NCI-H1436 treated with DMSO at 0.1 percent for 48 hours (cell line): ENCODE measurements at places on chromosomes 1 and 21.

DNA sequence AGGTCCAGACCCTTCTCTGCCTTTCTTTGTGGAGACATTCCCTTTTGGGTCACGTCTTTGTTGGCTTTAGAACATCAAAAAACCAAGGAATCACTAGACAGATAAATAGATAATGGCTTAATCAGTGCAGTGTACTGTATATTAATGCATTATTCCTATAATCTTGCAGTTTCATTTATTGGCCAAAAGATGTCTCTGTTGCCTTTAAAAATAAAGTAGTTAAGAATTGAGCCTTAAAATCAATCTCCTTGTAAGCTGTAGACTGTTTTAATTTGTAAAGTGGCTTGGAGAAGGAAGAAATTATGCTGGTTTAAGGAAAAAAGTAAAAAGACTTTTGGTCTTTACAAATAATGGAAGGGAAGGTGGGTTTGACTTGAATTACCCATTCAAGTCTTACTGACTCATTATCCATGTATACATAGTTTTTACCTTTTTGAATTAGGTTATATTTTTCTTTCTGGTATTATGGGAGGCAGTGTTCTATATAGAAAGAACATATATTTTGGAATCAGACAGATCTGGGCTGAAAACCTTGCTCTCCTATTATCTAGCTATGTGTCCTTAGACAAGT is 84.6 kb downstream of the VPS13D start:
- DNase-seq: no peak

- no peak for DNase-seq
Observed at GRCh38 chr1:202871367-202871766, 17.6 kb downstream of the RABIF start.

GRCh38 chr1:61556631-61557030 is 168.3 kb downstream of the TM2D1 start:
- no peak for DNase-seq

GRCh38 chr21:42455196-42455595 is 40.8 kb downstream of the RSPH1 start:
- DNase-seq: peak; percentile 38

DNA sequence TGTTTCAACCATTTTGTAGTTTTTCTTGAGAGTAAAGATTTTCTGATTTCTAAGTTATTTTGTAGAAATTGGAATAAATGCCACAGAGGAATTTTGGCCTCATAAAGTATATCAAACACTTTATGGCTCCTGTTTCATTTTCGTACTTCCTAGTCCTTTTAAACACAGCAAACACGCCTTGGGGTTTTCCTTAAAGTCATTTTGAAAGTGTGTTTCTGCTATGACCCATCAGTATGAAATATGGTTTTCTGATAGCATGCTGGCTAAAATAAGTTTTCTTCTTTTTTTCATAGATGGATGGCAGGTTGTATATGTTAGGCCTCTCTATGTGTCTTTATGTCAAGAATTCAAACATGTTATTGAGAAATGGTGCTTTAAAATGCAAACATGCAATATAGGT is 940.1 kb upstream of the TMPRSS15 start:
- DNase-seq: no peak

DNA sequence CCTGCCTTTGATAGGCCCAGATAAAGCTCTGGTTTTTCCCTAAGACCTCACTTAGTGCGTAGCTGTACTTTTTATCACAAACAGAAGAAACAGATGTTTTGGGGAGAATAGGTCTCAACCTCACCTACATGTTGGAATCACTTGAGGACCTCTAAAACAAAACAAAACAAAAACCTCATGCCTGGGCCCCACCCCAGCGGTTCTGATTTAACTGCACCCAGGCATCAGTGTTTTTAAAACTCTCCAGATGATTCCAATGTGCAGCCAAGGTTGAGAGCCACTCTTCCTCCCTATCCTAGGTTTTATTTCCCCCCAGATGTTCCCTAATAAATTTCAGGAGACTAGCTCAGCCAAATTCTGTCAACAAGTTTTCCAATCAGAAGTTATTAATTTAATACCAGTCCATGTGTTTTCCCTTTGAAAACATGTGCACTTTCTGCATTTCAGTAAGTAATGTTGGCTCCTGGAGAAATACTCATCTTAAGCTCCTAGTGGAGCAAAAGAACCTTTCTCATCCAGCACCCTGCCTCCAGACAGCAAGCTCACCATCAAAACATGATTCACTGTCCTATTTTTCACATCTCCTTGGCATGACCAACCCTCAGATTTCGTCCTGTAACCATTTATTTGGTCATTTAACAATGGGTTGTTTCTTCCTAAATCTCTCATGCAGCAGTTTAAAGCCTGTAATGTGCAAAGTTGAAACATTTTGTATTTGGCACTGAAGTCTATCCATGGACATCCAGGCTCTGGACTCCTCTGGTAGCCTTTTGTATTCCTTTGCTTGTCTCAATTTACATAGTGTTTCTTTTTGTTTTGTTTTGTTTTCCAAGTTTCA is 27.5 kb downstream of the LRRC8C start:
- DNase-seq: no peak

GRCh38 chr1:42154685-42155084 is 1.5 kb downstream of the GUCA2B start:
- DNase-seq: no peak

DNA sequence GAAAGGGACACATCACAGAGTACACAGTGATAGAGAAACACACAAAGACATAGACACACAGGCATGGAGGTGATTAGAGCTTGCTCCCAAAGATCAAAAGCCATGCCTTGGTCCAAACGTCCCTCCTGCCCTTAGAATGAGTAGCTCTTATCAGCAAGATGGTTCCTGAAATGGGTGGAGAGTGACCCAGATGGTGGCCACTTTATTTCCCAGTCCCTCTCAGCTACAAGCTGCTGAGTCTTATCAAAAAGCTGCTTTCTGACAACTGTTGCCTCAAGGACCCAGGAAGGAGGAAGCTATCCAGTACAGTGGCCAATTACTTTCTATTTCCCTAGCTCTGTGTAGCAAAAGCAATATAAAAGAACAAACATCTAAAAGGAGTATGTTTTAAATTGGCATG is 7.7 kb upstream of the CLCA1 start:
- no peak for DNase-seq

- no peak for DNase-seq
Observed at GRCh38 chr1:158008630-158009029, 15.2 kb downstream of the KIRREL1 start.

DNA sequence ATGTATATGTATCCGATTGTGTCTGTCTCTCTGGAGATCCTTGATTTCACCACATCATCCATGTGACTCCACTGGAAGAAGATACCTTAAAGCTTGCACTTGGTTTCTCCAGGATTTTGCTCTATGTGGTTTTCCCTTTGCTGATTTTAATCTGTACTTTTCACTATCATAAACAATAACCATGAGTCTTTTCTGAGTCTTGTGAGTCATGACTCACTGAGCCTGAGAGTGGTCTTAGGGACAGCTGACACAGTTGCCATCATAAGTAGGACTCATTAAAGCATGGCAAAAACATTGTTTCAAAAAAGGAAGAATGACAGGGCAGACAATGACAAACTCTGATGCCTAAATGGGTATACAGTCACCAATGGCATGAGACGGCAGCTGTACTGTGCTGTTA is 226.2 kb downstream of the AKT3 start:
- DNase-seq: no peak

GRCh38 chr1:88139633-88140032 is 544.4 kb upstream of the PKN2 start:
- DNase-seq: no peak

DNA sequence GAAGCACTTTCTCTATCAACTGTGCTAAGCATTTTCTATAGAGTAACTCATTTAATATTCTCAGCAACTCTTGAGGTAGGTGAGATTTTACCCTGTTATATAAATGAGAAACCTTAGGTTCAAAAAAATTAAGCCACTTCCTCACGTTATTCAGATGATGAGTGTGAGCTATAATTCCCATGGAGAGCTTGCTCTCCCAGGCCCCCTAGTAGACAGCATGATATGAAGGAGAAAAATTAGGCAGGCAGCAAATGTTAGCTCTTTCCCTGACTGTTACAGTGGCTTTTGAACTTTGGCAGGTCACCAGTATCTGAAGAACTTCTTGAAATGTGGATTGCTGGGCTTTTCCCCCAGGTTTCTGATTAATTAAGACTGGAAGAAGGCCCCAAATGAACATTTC is 753.1 kb downstream of the NCAM2 start:
- DNase-seq: no peak

GRCh38 chr1:64065571-64065970 is 137.9 kb upstream of the UBE2U start:
- DNase-seq: no peak

- DNase-seq: no peak
Observed at GRCh38 chr1:100037927-100038659, 68.3 kb downstream of the SLC35A3 start.

GRCh38 chr1:24289937-24290595 is 29.1 kb upstream of the GRHL3 start:
- peak; percentile 85 for DNase-seq

- DNase-seq: no peak
Observed at GRCh38 chr1:182833271-182833670, 5.9 kb upstream of the DHX9 start.

- no peak for DNase-seq
Observed at GRCh38 chr21:17612565-17613241, at the start of gene BTG3. BTG3 (minus strand) TSS chr21:17612901; CDS start chr21:17609144, 3,757 bp downstream.

GRCh38 chr1:77832901-77833300 is 53.5 kb downstream of the MIGA1 start:
- no peak for DNase-seq

- DNase-seq: no peak
Observed at GRCh38 chr1:111880881-111881837, 108.3 kb downstream of the KCND3 start.

DNA sequence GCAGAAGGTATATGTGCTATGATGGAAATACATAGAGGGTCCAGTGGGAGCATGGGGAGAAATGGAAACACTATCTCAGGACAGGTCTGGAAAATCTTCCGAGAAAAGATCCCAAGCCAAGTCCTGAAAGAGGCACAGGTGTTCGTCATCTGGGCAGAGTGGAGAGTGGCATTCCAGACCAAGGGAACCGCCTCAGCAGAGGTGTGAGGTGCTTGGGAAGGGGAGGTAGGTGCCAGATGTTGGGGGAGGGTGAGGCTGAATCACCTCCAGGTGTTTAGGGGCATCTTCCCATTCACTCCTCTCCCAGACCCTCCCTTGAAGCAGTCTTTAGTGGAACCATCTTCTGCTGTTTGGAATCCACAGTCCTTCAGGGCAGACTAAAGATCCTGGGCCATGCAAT is 23.5 kb upstream of the LRRN2 start:
- DNase-seq: no peak

- no peak for DNase-seq
Observed at GRCh38 chr21:19842601-19843000, 1155.6 kb upstream of the NCAM2 start.

- DNase-seq: no peak
Observed at GRCh38 chr1:208450958-208451357, 206.8 kb upstream of the PLXNA2 start.

- DNase-seq: no peak
Observed at GRCh38 chr1:72197786-72198185, 84.6 kb downstream of the NEGR1 start.

DNA sequence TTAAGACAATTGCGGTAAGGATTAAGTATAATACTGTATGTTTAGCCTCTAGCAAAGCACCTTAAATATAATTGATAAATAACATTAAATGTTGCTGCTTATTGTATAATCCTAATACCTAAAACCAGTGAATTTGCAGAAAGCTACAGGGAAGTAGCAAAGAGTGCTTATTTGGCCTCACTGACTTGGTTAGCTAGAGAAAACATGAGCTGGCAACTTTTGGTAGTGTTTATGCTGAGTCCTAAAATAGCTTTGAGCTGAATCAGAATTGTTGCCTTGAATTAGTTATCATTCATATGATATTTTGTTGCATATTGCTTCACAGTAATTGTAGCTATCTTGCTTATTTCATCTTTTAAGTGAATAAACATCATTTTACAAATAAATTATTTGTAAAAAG is 3.5 kb downstream of the TRIM67 start:
- no peak for DNase-seq

DNA sequence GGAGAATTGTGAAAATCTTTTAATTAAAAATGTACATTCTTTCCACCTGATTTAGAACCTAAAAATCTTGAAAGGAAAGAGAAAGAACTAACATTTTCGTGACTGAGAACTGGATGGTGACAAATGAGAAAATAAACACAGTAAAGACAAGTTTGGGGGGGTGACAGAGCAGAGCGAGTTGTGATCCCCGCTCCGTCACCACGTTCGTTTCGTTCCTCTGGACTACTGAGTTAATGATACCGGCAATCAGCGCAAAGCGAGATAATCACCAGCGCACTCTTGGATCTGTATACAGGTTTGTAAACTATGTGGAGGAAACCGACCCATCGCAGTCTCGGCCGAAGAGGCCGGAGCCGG is 31.2 kb upstream of the CFAP126 start:
- no peak for DNase-seq

DNA sequence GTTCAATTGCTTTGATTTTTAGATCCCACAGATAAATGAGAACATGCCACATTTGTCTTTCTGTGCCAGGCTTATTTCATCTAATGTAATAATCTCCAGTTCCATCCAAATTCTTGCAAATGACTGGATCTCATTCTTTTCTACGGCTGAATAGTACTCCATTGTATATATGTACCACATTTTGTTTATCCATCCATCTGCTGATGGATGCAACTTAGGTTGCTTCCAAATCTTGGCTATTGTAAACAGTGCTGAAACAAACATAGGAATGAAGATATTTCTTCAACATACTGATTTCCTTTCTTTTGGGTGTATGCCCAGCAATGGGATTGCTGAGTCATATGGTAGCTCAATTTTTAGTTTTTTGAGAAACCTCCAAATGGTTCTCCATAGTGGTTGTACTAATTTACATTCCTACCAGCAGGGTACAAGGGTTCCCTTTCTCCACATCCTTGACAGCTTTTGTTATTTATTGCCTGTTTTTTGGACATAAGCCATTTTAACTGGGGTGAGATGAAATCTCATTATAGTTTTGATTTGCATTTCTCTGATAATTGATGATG is 344.4 kb downstream of the KCTD3 start:
- no peak for DNase-seq

DNA sequence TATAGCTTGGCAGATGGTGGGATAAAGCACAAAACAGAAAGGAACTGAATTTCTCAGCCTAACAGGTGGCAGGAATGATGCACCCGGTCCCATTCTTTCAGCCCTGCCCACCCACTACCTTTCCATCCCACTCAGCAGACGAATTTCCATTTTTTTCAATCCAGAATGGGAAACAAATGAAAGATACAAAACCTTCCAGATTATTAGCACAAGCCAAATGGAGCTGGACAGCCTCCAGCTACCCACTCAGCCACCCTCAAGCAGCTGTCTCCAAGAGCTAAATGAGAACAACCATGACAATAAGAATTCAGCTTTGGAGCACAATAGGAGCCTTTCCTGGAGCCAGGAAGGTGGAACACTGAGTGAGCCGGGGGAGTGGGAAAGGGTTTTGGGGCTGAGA is 96.3 kb upstream of the ST6GALNAC5 start:
- no peak for DNase-seq

- no peak for DNase-seq
Observed at GRCh38 chr1:60130703-60131102, 57.1 kb upstream of the C1orf87 start.

GRCh38 chr1:111769517-111770146 is 13.9 kb downstream of the DDX20 start:
- DNase-seq: no peak
